Activated naive CD8-positive, alpha-beta T cell treated with anti-CD3 and anti-CD28 coated beads for 36 hours (primary cell): ENCODE measurements at places on chromosomes 11 and 22. TPM values are rescaled to one million over a fixed set of nuclear protein-coding genes. Genes with fewer than 3 reads are reported as not detected.

Gene CAPRIN1
- 313 TPM for total RNA-seq

DNA sequence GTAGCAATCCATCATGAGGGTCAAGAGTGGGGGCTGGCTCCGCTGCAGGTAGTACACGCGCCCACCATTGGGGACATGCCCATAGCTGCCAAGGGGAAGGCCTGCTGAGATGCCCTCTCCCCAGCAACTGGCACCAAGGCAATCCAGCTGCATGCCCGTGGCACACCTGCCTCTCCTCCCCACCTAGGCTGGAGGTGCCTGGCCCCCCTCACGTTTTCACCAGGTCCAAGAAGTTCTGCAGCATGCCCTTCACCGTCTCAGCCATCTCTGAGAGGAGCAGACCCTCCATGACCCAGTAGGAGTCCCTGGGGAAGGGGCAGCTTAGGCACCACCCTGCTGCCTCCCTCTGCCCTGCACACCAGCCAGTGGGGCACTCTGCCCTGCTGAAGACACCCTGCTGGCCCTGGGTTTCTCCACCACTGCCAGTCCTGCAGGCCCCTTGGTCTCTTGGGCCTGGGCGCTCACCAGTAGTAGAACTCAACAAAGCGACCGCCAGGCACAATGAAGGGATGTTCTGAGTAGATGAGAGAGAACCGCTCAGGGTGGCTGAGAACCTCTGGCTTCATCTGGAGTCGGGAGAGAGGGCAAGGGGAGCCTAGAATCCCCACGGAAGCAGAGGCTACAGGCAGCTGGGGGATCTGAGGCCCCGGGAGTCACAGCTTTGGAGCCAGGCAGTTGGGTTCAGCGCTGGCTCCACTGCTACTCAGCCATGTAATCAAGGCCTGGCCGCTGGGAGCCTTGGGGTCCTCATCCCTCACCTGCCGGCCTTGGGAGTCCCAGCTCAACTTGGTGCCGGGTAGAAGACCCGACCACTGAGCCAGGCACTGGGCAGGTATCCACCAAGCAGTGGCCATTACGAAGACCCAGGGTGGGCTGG lies 17.8 kb downstream of the TREH start:
- no peak overlapping the region for H3K4me3 ChIP-seq
- no peaks in the 10 kb centered on the region for H3K36me3 ChIP-seq
- DNase-seq = no peak
- H3K4me1 ChIP-seq = peaks cover 3% of the 10 kb centered on the region
- no peak overlapping the region for H3K27ac ChIP-seq

GRCh38 chr11:69201764-69202370 lies 46.1 kb downstream of the SMIM38 start:
- H3K4me3 ChIP-seq = no peak overlapping the region
- peaks cover 4% of the 10 kb centered on the region for H3K27me3 ChIP-seq
- no peak for DNase-seq
- H3K36me3 ChIP-seq = no peaks in the 10 kb centered on the region
- H3K27ac ChIP-seq = no peak overlapping the region

- H3K4me1 ChIP-seq = peaks cover 9% of the 10 kb centered on the region
- H3K4me3 ChIP-seq = no peak overlapping the region
- H3K36me3 ChIP-seq = peaks cover 15% of the 10 kb centered on the region
- H3K27me3 ChIP-seq = no peaks in the 10 kb centered on the region
- H3K27ac ChIP-seq = no peak overlapping the region
Observed at GRCh38 chr11:72228229-72228843, 3.8 kb downstream of the INPPL1 start.

- H3K4me1 ChIP-seq = peaks cover 60% of the 10 kb centered on the region
- no peak for DNase-seq
- H3K27ac ChIP-seq = peak overlapping the region; percentile 91
- peak overlapping the region; percentile 78 for H3K4me3 ChIP-seq
Observed at GRCh38 chr11:46360878-46361277, 13.6 kb downstream of the DGKZ start.

DNA sequence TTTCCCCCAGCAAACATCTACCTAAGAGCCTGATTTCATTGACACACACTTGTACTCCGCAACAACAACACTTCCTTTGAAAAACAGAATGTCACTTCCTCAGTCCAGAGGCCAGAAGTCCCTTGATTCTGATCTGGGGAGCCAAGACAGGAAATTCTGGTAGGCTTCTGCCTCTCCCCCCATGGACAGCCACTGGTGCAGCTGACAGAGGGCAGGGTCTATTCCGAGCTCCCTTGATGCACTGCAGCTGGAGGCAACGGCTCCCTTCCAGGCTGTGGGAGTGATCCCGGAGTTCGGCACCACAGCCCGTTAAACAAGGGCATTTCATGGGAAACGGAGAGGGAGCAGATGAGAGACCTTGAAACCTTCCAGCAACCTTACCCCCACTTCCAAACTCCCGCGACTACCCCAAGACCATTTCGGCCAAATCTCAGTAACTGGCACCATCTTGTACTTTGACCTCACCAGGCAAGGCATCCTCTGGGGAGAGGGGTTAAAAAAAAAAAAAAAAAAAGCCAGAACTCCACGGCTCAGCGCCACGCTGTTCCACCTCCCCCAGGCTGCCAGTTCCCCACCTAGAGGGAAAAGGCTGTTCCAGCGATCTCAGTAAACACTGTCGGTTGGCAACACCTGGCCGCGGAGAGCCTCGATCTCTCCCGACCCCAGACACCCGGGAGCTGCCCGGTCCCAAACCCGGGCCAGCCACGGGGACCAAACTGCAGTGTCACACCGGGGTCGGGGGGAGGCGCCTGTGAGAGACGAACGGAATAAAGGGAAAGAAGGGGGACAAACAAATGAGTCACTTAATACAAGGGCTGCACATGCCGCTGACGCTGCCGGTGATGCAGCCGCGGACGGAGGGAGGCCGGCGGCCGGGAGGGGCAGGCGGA lies 1.1 kb downstream of the GAB2 start:
- peak overlapping the region; percentile 35 for H3K27ac ChIP-seq
- peaks cover 28% of the 10 kb centered on the region for H3K4me1 ChIP-seq
- DNase-seq = peak; percentile 79
- peak overlapping the region; percentile 80 for H3K4me3 ChIP-seq

DNA sequence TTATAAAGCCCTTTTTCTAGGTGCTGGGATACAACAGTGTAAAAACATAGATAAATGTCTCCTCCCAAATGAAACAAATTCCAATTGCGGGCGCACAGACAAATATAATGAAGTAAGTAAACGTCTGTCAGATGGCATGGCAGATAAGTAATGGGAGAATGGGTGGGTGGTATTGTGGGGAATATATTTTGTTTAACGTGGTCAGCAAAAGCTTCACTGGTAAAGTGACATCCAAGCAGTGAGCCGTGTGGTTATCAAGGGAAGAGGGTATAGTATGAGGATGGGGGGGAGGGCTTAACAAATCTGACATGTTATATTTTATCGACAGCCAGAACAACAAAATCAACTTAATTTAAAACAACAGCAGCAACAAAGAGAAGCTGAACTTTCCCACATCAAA lies 1.2 kb downstream of the SVIP start:
- H3K27ac ChIP-seq = peak overlapping the region; percentile 90
- peaks cover 14% of the 10 kb centered on the region for H3K36me3 ChIP-seq
- H3K4me1 ChIP-seq = peaks cover 15% of the 10 kb centered on the region
- H3K4me3 ChIP-seq = peak overlapping the region; percentile 84
- DNase-seq = no peak
- no peaks in the 10 kb centered on the region for H3K27me3 ChIP-seq
